ENCODE measurements at places on chromosomes 3 and 15. TPM values are rescaled to one million over a fixed set of nuclear protein-coding genes. Genes with fewer than 3 reads are reported as not detected.

DNA sequence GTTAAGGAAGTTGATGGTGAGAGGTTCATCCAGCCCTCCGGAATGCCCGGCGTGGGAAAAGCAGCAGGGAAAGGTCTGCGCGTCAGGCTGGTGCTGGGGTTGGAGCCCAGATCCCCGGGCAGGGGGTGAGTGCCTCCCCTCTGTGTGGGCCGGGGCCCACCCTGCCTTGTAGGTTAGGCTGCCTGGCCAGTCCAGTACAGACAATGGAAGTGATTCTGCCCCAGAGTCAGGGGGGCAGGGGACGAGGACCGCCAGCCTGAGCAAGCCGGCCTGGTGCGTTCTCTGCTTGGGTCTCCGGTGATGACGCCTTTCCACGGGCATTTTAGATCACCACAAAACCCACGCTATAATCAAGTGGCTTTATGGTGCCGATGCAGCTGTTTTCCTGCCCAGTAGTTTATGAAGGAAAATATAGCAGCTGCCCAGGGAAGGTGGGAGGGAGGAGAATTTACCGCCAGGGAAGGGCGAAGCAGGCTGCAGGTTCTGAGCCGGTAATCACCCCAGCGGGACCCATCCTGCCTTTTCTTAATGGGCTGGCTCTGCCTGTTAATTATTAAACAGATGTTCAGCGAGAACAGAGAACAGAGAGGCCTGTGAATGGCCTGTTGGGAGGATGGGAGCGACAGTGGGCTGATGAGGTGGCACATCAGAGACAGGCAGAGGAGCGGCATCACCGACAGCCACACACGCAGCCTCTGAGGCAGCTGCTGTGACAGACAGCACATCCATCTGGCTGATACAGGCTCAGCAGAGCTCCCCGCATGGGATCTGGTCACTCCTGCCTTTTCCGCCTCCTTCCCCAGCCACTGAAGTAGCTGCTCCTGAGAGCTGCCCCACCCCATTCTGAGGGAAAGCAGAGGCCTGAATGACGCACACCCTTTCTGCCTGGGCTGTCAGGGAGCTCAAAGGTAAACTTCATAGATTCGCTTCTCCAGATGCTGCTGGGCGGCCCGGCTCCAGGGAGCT is 35.2 kb downstream of the BDH1 start:
- DNase-seq = no peak

- DNase-seq = no peak
Measured at GRCh38 chr15:63401078-63401477, 19.4 kb upstream of the CA12 start.

DNA sequence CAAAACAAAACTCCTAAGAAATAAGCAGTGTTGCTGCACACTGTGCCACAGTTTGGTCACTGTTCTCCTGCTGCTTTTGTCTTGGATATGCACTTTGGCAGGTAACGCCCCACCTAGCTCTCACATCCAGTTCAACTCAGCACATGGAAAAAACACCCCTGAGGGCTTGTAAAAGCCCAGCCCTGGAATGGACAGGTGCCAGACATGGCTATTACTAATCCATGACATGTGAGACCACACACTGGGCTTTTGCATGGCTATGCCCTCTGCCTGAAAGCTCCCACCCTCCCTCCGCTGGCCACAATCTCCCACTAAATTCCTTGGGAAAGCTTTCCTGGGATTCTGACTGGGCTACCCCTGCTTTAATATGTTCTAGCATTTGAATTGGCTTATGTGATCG is 24.7 kb upstream of the ZBED2 start:
- no peak for DNase-seq

DNA sequence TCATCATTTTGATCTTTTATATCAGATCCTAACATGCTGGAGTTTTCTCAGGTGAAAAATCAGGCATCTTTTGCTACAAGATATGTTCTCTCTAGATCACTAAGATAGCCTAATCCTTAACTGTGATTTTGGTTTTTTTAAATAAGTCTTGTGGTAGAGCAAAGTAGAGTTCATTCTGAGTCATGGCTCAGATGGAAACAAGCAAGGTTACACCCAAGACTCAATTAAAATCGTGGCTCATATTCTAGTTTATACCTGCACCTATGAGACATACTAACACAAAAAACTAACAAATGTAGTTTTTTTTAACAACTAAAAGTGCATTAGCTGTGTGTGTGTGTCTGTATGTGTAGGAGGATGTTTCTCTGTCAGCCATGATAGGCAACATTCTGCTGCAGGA is 428.2 kb downstream of the NLGN1 start:
- no peak for DNase-seq

- DNase-seq = no peak
Measured at GRCh38 chr15:71683411-71684274, 126.7 kb upstream of the NR2E3 start.

DNA sequence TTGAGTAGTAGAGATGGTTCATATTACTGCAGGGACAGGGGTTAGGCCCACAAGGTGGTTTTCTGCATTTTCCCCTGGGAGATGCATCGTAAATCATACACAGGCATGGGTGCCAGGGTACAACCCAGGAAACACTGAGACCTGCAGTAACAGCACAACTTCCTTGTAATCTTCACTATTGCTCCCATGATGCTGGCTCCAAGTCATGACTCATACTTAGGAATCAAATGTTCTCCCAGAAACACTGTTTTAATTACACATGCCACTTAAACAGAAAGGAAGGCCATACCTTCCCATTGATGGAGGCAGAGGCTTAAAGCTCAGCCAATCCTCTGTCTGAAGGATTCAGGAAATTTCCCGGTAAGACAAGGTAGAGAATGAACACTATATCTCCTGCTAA is 106.5 kb downstream of the ERC2 start:
- no peak for DNase-seq

Gene OSTN
- total RNA-seq = not detected

Gene SLCO2A1
- not detected for total RNA-seq

Gene KAT2B
- 134 TPM for total RNA-seq

Data from activated CD4-positive, alpha-beta memory T cell treated with anti-CD3 and anti-CD28 coated beads, Interleukin-2, amount 10 ng/mL, durations not matched to agents 7 days and 5 days (primary cell).